ENCODE measurements at places on chromosomes 4 and X.

GRCh38 chr4:153409412-153409811 is 56.7 kb upstream of the TMEM131L start:
- no peak for DNase-seq

- DNase-seq, result no peak
Observed at GRCh38 chr4:159549098-159549518, 446.2 kb downstream of the RAPGEF2 start.

- no peak for DNase-seq
Observed at GRCh38 chr4:142874684-142875083, 28.6 kb upstream of the INPP4B start.

GRCh38 chr4:82560853-82561785 is 669 bp downstream of the TMEM150C start:
- no peak for DNase-seq

GRCh38 chr4:140153718-140154571 is at the start of gene MAML3:
Gene MAML3 (minus strand): TSS chr4:140154184. CDS start chr4:140153327, 857 bp downstream.
- DNase-seq, result peak; percentile 97

GRCh38 chr4:73603271-73603710 is 16.9 kb downstream of the RASSF6 start:
- no peak for DNase-seq

DNA sequence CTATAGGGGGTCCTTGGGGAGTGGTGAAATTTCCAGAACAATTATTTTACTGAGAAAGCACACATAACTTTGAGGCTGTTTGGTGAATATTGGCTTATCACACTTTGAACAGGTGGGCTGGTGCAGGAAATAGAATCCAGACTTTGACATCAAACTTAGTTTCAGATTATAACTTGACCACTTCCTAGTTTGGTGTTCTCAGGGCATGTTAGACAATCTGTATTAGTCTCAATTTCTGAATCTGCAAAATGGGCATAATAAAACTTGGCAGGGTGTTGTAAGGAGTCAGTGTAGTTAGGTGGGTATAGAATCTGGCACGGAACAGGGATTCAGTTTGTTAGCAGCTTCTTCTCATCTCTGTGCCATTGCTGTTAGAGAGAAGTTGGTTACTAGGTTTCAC is 43.3 kb upstream of the MBNL3 start:
- no peak for DNase-seq

DNA sequence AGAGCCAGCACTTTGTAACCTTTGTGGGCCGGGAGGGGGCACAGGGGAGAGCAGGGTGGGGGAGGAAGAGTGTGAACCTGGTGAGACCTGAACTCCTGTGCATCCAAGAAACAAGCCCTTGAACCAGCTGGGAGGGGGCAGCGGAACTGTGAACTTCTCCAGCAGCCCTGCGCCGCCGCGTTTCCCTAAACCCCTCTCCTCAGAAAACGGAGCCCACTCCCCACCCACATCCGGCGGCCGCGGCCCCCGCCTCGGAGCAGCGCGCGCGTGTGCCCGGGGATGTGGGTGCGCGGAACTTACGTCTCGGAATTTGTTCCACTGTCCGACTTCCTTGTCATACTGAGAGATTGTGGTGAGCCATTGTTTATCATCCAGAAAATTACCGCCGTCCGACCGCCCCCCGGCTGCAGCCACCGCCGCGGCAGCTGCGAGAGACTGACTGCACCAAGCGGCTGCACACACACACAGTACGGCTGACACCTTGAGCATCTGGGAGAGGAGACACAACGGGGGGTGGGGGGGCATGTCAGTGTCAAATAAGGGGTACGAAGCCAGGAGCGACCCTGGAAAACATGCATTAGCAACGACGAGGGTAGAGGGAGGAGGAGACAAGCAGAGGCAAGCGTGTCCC is 494 bp downstream of the SPOCK3 start:
- DNase-seq, result peak; percentile 3

DNA sequence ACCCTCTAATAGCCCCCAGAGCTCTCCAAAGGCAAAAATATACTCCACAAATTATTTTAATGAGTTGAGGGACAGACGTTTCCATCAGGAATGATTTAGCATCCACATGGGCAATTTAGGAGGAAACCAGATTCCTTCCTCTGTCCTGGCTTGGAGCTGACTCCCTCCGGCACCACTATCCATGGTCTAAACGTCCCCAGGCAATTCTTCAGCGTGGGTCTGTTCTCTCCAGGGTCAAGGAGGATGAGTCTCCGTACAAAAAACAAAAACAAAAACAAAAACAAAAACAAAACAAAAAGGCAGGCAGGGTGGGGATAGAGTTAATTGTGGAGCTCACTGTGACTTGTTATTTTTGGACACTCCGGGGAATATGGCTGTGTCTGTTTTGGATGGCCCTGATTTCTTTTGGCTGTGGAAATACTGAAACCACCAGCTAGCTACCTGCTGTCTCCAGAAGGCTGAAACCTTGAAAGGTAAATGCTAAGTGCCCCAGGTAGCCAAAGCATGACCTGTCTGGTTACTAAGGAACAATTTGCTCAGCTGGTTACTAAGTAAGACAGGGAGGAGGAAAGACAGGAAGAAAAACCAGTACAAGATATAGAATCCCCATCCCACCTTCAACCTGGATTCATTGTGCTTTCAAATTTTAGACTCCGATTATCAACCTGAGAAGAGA is 419.1 kb upstream of the LCORL start:
- DNase-seq, result no peak

GRCh38 chr4:122151982-122152710 is at the start of gene BLTP1:
Gene BLTP1 (plus strand): TSS chr4:122152331. CDS start chr4:122170648, 18,317 bp downstream.
- peak; percentile 54 for DNase-seq

GRCh38 chr4:129358571-129358970 is 262.6 kb downstream of the C4orf33 start:
- DNase-seq, result no peak

GRCh38 chr4:73727685-73728084 is 12.7 kb upstream of the CXCL8 start:
- DNase-seq, result no peak

GRCh38 chrX:2498781-2499302 is 1.9 kb downstream of the DHRSX start:
- DNase-seq, result no peak

- DNase-seq, result no peak
Observed at GRCh38 chr4:83121246-83121645, 6.7 kb upstream of the PLAC8 start.

DNA sequence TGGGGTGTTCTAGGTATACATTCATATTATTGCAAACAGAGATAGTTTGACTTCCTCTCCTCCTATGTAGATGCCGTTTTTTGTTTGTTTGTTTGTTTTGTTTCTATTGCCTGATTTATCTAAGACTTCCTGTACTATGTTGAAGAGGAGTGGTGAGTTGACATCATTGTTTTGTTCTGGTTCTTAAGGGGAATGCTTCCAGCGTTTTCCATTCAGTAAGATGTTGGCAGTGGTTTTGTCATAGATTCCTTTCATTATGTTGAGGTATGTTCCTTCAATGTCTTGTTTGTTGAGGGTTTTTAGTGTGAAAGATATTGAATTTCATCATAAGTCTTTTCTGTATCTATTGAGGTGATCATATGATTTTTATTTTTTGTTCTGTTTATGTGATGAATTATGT is 401.6 kb upstream of the EPHA5 start:
- no peak for DNase-seq

GRCh38 chr4:16573206-16573605 is 325.2 kb downstream of the LDB2 start:
- DNase-seq, result no peak

- peak; percentile 52 for DNase-seq
Observed at GRCh38 chr4:103996064-103996463, 276.3 kb upstream of the TACR3 start.

GRCh38 chr4:8504279-8505007 is 63.9 kb downstream of the TRMT44 start:
- peak; percentile 49 for DNase-seq

DNA sequence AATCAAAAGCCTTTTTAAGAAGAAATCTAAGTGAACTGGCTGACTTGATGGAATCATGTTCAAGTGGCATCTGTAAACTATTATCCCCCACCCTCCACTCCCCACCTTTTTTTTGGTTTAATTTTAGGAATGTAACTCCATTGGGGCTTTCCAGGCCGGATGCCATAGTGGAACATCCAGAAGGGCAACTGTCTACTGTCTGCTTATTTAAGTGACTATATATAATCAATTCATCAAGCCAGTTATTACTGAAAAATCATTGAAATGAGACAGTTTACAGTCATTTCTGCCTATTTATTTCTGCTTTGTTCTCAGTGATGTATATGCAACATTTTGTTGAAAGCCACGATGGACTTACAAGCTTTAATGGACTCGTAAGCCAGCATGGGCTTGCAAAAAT is 162.3 kb downstream of the STIM2 start:
- DNase-seq, result no peak

GRCh38 chr4:144174401-144175067 is 34.0 kb upstream of the GYPA start:
- no peak for DNase-seq

- no peak for DNase-seq
Observed at GRCh38 chr4:106312377-106312776, 3.6 kb downstream of the TBCK start.

GRCh38 chr4:7539659-7540058 is 104.9 kb upstream of the PSAPL1 start:
- no peak for DNase-seq

GRCh38 chrX:38701073-38701472 is 100.2 kb upstream of the MID1IP1 start:
- no peak for DNase-seq

DNA sequence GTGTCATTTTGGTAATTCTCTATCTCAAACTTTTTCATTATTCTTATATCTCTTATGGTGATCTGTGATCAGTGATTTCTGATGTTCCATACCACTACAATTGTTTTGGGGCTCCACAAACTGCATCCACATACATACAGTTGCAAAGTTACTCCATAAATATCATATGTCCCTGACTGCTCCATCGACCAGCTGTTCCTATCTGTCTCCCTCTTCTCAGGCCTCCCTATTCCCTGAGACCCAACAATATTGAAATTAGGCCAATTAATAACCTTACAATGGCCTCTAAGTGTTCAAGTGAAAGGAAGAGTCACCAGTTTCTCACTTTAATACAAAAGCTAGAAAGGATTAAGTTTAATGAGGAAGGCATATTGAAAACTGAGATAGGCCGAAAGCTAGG is 108.7 kb downstream of the ANAPC10 start:
- no peak for DNase-seq

DNA sequence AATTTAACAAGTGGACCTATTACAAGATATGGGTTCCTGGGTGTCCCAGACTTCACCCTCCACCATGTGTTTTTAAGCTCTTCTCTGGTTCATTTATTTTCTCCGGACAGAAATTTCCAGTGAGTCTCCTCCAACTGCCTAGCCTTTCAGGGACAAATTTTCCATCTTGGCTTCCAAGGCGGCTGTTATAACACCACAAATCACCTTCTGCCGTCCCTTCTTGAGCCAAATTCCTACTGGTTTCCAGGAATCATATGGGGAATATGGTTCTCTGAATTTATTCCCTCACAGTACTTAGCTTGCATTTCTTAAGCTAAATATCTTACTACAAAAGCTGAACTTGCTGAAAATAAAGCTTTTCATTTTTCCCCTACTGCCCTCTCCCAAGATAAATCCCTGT is 18.8 kb downstream of the NEXMIF start:
- no peak for DNase-seq

GRCh38 chrX:139559383-139560042 is 29.0 kb downstream of the F9 start:
- DNase-seq, result no peak

DNA sequence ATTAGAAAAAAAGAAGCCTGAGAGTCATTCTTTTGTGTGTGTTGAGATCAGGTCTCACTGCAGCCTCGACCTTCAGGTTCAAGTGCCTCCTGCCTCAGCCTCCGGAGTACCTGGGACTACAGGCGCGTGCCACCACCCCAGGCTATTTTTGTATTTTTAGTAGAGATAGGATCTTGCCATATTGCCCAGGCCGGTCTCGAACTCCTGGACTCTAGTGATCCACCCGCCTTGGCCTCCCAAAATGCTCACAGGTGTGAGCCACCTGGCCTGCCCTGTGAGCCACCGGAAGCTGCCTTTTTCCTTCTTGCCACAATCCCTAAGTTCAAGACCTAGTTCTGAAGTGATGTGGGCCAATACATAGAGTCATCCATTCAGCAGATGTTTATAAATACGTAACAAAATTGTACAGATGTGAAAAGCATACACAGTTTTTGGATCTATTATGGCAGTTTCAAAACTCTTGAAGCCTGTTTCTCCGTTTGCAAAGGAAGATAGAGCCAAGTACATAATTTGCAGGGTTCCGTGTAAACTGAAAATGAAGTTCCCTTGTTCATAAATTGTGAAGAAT is 536 bp upstream of the CTSO start:
- no peak for DNase-seq
